Thoracic aorta (tissue), 2 donors: ENCODE measurements at places on chromosomes 12 and 14. TPM values are rescaled to one million over a fixed set of nuclear protein-coding genes. Genes with fewer than 3 reads are reported as not detected.

The RFX4 gene
- total RNA-seq: not detected

The KERA gene
- total RNA-seq: not detected

The PRKAB1 gene
- 31.9 TPM for total RNA-seq

The DHRS2 gene
- total RNA-seq: not detected

The CCND2 gene
- total RNA-seq: 108 TPM

The AMIGO2 gene
- 10.9 TPM for total RNA-seq

The OR9K2 gene
- total RNA-seq: not detected

The AP4S1 gene
- total RNA-seq: 14.9 TPM

The OTX2 gene
- not detected for total RNA-seq

The RERG gene
- 92.3 TPM for total RNA-seq
